CD4-positive, alpha-beta T cell treated with Interleukin-1 beta for 1 hour (primary cell): ENCODE measurements at places on chromosomes 16 and 17.
A peak's percentile ranks its signal among the peaks of the same experiment; 100 is the strongest.

GRCh38 chr17:14593956-14594355 is 293.1 kb downstream of the HS3ST3B1 start:
- DNase-seq, result no peak

GRCh38 chr16:31400191-31400590 is 7.1 kb downstream of the ITGAD start:
- DNase-seq, result peak; percentile 39

- no peak for DNase-seq
Observed at GRCh38 chr16:19378511-19378910, 39.2 kb upstream of the TMC5 start.

DNA sequence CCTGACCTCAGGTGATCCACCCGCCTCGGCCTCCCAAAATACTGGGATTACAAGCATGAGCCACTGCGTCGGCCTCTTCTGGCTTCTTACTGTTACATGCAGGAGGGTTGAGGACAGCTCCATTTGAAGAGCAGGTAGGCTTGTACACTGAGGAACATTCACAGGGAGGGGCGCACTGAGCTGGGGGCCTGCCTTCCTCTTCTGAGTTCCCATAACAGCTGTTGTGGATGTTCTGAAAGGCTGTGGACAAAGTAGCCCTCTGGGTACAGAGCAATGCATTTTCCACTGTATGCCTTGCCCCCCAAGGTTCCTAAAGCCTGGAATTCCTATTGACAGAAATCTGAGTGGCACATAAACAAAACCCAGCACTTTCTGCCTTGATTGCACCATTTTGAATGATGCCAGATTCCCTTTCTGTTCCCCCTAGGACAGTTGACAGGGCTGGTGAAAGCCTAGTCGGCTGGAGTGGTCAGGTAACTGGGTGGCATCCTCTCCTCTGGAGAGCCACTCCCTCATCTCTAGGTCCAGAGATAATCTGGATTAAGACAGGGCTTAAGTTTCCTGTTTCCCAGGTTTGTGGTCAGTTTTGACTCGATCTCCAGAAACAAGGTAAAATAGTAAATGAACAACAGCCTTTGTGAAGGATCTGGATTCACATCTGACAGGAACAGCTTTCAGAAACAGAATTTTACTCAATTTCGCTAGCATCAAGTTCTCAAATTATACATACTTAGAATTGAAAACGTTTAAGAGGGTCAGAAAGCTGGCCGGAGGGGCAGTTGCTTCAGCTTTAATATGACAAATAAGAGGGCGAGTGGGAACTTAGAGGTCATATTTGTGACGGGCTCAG is 1.3 kb upstream of the CDK5R1 start:
- no peak for DNase-seq

DNA sequence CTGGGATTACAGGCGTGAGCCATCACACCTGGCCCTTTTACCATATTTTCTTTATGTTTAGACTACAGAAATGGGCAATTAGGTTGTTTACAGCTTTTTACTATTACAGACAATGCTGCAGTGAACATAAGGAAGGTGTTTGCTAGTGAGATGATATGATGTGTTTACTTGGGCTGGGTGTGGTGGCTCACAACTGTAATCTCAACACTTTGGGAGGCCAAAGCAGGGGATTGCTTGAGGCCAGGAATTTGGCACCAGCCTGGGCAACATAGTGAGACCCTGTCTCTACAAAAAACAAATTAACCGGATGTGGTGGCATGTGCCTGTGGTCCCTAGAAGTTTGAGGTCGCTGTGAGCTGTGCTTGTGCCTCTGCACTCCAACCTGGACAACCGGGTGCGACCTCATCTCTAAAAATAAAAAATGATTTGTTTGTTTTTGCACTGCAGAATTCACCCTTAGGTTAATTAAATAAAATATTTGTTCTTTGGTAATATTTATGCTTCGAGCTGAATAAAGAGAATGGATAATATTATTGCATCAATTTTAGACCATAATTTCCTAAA is 15.0 kb downstream of the PAFAH1B1 start:
- no peak for DNase-seq

GRCh38 chr17:73770115-73770848 is 126.0 kb upstream of the SDK2 start:
- DNase-seq, result no peak

DNA sequence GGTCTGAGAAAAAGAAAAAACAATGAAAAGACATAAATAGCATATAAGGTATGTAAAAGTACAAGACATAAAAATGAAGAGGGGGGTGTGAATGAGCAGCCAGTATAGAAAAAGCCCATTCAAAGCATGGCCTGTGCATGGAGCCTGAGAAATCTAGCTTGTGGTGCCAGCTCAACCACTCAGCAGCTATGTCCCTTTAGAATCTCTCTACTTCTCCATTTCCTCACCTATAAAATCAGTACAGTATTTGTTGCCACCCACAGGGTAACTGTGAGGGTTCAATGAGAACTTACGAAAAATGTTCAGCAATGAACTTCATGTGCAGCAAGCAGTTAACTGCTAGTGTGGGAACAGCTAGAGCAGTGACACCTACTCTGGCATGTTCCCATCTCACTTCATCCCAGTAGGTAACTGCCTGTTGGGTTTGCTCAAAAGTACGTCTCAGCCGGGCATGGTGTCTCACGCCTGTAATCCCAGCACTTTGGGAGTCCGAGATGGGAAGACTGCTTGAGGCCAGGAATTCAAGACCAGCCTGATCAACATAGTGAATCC is 15.3 kb downstream of the CYTH1 start:
- DNase-seq, result no peak

GRCh38 chr16:68022278-68022727 is 729 bp downstream of the DDX28 start:
- no peak for DNase-seq

- no peak for DNase-seq
Observed at GRCh38 chr16:23874613-23875294, 39.0 kb downstream of the PRKCB start.

GRCh38 chr17:27264068-27264812 is 29.7 kb upstream of the WSB1 start:
- DNase-seq, result no peak
